Right atrium auricular region (tissue), 2 donors: ENCODE measurements at places on chromosomes 13 and 19.

DNA sequence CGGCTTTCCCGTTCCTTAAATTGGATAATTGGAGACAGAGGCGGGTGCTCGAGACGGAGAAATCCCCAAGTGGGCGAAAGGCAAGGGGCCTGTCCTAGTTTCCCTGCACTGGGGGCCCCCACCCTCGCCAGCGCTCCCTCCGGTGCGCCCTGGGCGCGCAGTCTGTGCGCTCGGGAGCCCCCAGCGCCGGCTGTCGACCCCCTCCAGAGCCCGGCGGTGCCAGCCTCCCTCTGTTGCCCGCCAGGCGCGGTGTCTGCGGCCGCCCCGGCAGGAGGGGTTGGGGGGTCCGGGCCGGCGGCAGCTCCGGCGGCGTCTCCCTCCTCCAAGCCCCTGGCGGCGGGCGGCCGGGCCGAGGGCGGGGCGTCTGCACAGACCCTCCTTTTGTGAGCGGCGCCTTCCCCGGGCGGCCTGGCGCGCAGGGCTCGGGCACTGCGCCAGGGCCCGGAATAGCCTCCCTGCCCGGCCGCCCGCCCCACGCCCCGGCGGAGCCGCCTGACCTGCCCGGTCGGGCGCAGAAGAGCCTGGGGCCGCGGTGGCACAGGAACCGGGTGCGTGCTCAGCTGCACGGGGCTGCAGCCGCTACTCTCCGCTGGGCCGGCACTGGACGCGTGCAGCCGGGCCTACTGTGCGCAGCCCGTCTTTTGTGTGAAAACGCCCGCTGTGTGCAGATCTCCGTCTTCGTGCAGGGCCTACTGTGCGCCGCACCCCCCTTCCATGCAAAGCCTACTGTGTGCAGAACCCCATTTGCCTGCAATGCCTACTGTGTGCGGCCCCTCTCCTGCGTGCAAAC lies 13.2 kb downstream of the GADD45B start:
- no peak for DNase-seq

DNA sequence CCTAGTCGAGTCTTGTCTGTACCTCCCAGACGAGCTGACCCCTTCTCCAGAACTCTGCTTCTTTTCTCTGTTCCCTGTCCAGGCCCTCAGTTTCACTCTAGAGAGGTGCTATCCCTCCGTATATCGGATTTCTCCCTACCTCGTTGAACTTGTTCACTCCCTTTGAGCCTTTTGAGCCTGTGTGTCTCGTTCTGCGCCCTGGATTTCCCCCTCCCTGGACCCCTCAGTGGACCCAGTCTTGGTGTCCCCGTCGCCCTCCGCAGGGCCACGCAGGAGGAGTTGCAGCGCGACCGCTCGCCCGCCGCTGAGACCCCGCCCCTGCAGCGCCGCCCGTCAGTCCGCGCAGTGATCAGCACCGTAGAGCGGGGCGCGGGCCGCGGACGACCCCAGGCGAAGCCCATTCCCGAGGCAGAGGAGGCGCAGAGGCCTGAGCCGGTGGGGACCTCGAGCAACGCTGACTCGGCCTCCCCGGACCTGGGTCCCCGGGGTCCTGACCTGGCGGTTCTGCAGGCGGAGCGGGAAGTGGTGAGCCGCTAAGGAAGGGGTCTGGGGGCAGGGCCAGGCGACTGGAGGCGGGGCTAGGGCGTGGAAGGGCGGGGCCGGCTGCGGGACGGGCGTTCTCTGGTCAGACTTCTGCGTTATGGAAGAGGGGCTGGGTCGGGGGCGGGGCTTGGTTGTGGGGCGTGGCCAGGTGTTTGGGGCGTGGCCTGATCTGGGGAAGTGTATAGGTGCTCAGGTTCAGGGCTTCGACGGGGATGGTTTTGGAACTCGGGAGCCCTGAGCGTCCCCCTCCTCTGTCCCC lies 5.5 kb downstream of the EPS8L1 start:
- no peak for DNase-seq

DNA sequence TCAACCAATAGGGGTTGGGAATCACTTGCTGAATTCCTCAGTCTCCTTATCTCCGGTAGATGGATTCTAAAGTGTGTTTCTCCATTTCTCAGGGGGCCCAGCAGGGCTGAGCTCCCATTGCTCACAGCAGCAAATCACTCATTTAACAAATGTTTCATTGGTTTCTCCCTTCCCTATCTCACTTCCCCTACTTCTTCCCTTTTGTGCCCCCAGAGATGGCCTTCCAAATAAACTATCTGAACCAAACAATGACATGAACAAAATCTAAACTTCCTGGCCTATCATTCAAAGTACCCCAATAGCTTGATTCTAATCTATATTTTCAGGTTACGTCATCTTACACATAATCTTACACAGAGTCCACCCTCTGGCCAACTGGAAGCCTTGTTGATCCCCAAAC lies 60.4 kb downstream of the DLEU7 start:
- DNase-seq: no peak

GRCh38 chr19:35090506-35091214 lies 25.0 kb upstream of the FXYD3 start:
- no peak for DNase-seq

DNA sequence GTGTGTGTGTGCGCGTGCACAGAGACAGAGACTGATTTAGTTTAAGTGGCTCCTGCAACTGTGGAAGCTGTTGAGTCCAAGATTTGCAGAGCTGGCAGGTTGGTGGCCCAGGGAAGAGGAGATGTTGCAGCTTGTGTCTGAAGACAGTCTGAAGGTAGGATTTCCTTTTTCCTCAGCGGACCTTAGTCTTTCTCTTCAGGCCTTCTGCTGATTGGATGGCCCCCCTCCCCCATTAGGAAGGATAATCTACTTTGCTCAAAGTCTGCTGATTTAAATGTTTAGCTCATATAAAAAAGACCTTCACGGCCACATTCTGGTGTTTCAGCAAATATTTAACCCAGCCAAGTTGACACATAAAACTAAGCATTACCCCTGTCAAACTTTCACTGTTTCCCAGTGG lies 84.3 kb downstream of the SLC15A1 start:
- DNase-seq: no peak

DNA sequence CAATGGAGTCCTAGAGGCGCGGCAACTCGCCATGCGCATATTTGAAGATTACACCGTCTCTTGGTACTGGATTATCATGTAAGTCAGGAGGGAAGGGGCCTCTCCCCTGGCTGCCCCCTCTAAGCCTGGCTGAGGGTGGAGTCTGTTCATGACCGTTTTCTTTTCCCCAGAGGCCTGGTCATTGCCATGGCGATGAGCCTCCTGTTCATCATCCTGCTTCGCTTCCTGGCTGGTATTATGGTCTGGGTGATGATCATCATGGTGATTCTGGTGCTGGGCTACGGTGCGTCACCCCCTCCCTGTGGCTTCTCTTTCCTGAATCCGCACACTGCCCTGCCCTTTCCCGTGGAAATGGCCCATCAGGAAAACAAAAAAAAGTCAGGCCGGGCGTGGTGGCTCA lies 6.5 kb downstream of the SLC44A2 start:
- DNase-seq: no peak

DNA sequence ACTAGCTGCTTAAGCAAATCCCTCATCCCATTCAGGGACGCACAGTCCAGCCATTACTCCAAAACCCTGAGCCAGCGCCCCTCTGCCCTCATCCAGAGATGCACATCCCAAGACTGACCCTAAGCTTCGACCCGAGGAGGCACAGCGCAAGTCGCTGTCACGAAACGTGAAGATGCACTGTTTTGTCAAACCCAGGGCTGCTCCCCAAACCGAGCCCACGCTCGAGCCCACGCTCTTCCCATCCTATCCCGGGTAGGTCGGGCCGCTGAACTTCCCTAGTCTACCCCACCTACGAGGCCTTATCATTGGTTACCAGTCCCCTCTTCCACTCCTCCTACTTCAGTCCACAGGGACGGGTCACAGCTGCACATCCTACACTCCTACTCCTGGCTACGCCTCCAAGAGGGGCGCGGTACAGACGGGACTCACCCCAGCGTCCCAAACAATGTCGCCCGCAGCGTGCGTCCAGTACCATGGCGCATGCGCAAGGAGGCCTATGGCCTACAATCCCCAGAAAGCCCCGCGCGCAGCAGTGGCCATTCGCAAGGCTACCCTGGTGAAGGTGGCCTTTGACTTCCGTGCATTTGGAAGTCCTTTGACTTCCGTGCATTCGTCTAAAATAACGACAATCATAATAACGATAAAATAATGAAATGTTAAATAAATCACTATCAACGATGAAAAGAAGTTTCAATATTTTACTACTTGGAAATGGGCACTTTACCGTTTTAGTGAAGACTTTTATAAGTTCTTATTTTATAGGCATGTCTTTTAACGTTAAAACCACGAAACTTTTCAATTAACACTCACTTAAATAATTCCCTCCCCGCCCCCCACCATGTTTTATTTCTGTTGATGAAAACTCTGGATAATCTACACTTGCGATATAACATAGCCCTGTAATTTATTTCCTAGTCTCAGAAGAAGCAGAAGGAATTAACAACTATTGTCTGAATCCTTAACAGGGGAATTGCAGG lies at the start of gene ZNF285:
Gene ZNF285, minus strand, starts transcription at position 470 of the 977 bp plus-strand sequence. CDS start 4,395 bp downstream, outside the sequence.
- peak; percentile 93 for DNase-seq

DNA sequence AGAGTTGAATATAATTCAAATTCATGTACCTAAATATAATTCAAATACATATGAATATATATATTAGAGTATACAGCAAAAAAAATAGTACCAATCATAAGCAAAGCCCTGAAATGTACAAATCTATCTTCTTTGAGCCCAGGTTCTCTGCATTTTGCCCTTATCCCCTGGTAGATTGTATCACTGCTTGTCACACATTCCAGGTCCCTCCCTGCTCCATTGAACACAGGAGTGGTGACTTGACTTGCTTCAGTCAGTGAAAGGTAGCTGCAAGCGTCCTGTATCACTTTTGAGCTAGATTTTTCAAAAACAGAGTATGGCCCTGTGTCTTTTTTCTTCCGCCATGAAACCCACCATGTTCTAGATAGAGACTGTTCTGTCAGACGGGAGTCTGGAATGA lies 369.4 kb downstream of the LIG4 start:
- no peak for DNase-seq

GRCh38 chr13:67148161-67148571 lies 82.0 kb downstream of the PCDH9 start:
- DNase-seq: no peak

- DNase-seq: no peak
Measured at GRCh38 chr13:100423375-100423774, 165.2 kb downstream of the GGACT start.

DNA sequence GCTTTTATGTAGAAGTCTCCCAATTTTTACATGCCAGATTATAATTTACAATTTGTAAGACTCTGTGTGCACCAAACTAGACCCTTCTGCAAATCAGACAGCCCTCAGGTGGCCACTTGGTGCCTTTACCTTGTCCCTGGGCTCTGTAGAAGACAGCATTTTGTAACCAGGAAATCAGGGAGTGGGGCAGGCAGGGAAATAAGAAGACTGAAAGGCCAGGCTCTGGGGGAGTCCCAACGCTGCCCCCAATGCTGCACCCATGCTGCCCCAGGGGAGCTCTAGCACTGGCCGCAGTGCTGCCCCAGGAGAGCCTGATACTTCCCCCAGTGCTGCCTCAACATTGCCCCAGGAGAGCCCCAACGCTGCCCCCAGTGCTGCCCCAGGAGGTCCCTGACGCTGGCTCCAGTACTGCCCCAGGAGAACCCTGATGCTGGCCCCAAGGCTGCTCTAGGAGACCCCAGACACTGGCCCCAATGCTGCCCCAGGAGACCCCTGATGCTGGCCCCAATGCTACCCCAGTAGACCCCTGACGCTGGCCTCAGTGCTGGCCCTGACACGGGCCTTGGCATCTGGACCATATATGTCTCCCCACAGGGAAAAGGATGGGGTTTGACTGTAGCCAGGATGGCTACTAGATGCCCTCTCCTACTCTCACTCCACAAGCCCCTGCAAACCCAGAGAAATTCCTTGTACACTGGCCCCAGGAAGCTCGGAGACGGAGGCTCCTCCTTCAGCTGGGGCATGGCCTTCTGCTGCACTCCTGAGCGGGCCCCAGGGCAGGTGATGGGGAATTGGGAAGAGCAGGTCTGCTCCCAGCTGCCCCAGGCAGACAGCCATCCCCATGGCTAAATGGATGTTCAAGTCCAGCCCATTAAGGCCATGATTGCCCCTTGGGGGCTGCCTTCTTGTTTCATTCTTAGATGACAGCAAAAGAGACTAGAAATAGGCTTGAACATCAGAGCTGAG lies 23.6 kb downstream of the VSTM2B start:
- DNase-seq: no peak

DNA sequence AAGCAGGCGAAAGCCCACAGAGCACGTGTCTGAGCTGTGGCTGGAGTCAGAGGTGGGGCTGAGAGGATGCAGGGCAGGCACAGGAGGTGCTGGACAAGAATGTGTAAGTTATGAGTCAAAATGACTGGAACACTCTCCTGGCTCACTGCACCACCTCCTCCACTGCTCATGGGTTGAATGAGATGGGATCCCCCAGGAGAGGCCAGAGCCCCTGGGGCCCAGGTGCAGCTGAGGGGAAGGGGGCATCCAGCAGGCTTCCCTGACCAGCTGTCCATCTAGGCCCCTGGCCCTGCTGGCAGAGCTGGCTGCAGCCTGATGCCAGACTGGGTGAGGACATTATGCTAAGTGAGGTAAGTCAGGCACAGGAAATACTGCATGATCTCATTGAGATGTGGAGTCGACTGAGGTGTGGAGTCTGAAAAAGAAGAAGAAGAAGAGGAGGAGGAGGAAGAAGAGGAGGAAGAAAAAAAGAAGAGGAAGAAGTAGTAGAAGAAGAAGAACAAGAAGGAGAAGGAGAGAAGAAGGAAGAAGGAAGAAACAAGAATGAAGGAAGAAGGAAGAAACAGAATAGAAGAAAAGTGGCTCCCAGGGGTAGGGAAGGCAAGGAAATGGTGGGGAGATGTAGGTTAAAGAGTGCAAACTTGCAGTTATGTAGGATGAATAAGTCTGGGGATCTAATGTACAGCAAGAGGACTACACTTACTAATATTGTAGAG lies 747.4 kb downstream of the UQCRFS1 start:
- no peak for DNase-seq

- no peak for DNase-seq
Measured at GRCh38 chr19:4635754-4636116, 3.6 kb upstream of the TNFAIP8L1 start.
